Gastroesophageal sphincter (tissue), 4 donors: ENCODE measurements at places on chromosomes 3 and 15. TPM values are rescaled to one million over a fixed set of nuclear protein-coding genes. Genes with fewer than 3 reads are reported as not detected.

Gene CHAC1
- total RNA-seq, result 1.8 TPM

Gene NXPE3
- total RNA-seq, result 32.8 TPM

Gene GOLGA8S
- total RNA-seq, result 0.40 TPM

Gene PLIN1
- total RNA-seq, result 1.2 TPM

Gene TEX55
- not detected for total RNA-seq

Gene SH2D7
- total RNA-seq, result not detected

Gene SMAD6
- 9.9 TPM for total RNA-seq

Gene MB21D2
- 11.5 TPM for total RNA-seq

Gene KLHL40
- total RNA-seq, result not detected

Gene TRIM42
- not detected for total RNA-seq

Gene GPR149
- total RNA-seq, result not detected

Gene KLF15
- total RNA-seq, result 110 TPM

Gene DNAH12
- total RNA-seq, result 0.27 TPM

Gene CYP19A1
- total RNA-seq, result 2.9 TPM

Gene GRIP2
- total RNA-seq, result 0.45 TPM

Gene PRKCD
- 6.1 TPM for total RNA-seq

Gene ADAM10
- 69.1 TPM for total RNA-seq

Gene DPPA4
- not detected for total RNA-seq

Gene HCLS1
- 30.6 TPM for total RNA-seq

Gene ACKR2
- total RNA-seq, result 6.9 TPM

Gene PCOLCE2
- total RNA-seq, result 62.7 TPM

Gene ALDH1L1
- total RNA-seq, result 57.9 TPM

Gene INSYN1
- total RNA-seq, result 17.6 TPM

Gene FGF12
- total RNA-seq, result 15.4 TPM

Gene RASL12
- 43.2 TPM for total RNA-seq

Gene MUC20
- total RNA-seq, result 5.0 TPM

Gene BBS4
- total RNA-seq, result 29.9 TPM

Gene XIRP1
- not detected for total RNA-seq

Gene CYP1A2
- not detected for total RNA-seq

Gene KIF15
- total RNA-seq, result 2.4 TPM

Gene ARNT2
- 10.5 TPM for total RNA-seq

Gene FAM43A
- 15.9 TPM for total RNA-seq

Gene XYLB
- 2.2 TPM for total RNA-seq

Gene SPCS1
- total RNA-seq, result 66.5 TPM

Gene HDAC11
- total RNA-seq, result 22.3 TPM

Gene SLC6A11
- not detected for total RNA-seq

Gene GPR62
- 0.31 TPM for total RNA-seq

Gene FAM3D
- not detected for total RNA-seq
